ENCODE measurements at places on chromosomes 16 and 17. TPM values are rescaled to one million over a fixed set of nuclear protein-coding genes. Genes with fewer than 3 reads are reported as not detected.

ASGR1 gene
- 14.0 TPM for total RNA-seq

HOXB5 gene
- 8.5 TPM for total RNA-seq

TMEM238L gene
- not detected for total RNA-seq

KRTAP16-1 gene
- total RNA-seq: not detected

KLHL10 gene
- not detected for total RNA-seq

TNRC6A gene
- 74.5 TPM for total RNA-seq

PSMD12 gene
- total RNA-seq: 73.0 TPM

CHST5 gene
- total RNA-seq: not detected

KRT36 gene
- total RNA-seq: not detected

WNT9B gene
- not detected for total RNA-seq

ZNF19 gene
- total RNA-seq: 2.6 TPM

TMEM220 gene
- total RNA-seq: 10.4 TPM

CETP gene
- 2.8 TPM for total RNA-seq

CEMP1 gene
- total RNA-seq: not detected

DOK4 gene
- total RNA-seq: 24.4 TPM
